ENCODE measurements at places on chromosomes 1 and 21. TPM values are rescaled to one million over a fixed set of nuclear protein-coding genes. Genes with fewer than 3 reads are reported as not detected.

The CHODL gene
- total RNA-seq = under 0.01 TPM

The NR1I3 gene
- total RNA-seq = not detected

DNA sequence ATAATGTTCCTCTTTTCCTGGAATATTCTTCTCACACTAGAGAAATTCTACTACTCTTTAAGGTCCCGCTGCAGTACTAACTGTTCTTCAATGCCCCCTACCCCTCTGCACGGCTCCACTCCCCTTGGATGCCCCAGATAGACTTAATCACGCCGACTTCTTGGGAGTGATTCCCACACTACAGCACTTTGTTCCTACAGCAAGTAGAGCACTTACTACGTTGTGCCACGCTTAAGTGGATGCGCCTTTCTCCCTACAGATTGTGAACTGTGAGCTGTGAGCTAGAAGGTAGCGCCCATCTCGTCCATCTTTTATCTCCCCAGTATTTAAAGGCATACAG is 2.2 kb downstream of the ZNF436 start:
- DNase-seq = no peak

The FAM131C gene
- total RNA-seq = 0.77 TPM

GRCh38 chr21:34576041-34576511 is 38.8 kb downstream of the RCAN1 start:
- peak; percentile 95 for DNase-seq

DNA sequence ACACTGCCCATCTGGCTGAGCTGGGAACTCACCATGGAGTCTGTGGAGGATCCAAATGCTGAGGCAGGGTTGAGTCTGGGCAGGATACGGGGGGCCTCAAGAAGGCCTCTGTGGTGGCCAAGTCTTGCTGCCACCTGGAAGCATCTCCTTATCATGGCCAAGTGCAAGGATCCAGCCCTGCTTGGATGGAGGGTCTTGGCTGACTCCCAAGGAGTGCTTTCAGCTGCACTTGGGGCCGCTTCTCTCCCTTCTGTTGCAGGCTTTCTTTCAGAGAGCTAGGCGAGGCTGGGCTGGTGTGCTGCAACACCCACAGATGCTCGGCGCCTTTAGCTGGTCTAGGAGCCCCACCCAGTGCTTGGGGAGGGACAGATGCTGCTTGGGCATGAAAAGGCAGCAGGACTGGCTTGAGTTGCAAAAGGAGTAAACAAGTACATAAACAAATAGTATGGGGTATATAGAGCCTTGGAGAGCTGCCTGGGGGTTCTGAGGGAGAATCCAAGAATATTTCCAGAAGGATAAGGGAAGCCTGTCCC is at the start of gene THEM5:
Gene THEM5, minus strand, starts transcription at position 302 of the 533 bp plus-strand sequence. Its CDS starts 147 bp downstream, at position 155.
- no peak for DNase-seq

- no peak for DNase-seq
Observed at GRCh38 chr21:26810676-26811415, 34.4 kb downstream of the ADAMTS1 start.

DNA sequence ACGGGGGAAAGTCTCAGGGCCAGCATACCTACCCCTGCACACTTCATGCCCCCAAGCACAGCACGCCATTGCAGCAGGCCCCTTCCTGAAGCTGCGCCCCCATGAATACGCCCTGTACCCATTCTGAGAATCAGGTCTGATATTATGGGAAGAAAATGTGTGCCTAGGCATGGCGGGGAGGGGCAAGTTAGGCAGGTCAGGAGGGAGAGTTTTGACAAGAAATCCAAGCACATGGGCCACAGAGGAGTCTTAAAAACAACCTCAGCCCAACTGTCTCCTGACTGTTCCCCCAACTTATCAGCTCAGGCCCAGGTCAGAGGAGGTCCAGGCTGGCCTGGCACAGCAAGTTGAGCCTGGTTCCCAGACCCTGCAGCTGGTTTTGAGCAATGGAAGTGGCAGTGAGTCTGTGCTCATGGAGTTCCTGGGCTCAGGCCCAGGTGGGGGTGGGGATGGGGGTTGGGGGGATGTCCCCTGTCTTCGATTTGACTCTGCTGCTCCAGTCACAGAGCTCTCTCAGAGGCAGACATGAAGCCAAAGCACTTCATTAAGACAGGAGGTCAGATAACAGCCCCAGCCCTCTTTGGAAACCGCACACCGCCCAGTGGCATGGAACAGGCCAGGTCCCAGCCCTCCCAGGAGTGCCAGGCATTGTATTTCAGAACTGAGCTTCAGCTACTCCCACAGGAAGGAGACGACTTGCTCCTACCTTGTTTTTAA is 20.6 kb upstream of the BCAR3 start:
- DNase-seq = peak; percentile 50

- DNase-seq = no peak
Observed at GRCh38 chr1:226682871-226683814, 55.9 kb downstream of the ITPKB start.

DNA sequence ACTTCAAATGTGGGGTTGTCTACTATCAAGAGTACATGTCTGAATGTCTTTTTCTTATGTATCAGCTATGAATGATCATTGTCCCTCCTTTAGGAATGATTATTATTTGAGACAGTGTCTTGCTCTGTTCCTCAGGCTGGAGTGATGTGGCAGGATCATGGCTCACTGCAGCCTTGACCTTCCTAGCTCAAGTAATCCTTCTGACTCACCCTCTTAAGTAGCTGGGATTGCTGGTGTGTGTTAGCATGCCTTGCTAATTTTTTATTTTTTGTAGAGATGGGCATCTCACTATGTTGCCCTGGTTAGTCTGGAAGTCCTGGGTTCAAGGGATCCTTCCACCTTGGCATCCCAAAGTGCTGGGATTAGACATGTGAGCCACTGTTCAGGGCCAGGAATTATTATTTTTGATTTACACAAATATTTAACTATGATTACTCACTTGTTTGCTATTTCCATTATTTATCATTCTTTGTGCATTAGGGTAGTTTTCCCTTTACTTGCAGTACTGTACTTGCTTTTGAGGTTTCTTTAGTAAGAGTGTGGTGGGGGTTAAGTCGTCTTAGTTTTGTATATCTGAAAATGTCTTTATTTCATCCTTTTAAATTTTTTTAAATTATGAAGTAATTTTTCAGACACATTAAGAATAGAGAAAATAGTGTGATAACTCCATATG is 12.8 kb downstream of the S100A7 start:
- peak; percentile 79 for DNase-seq

The AADACL4 gene
- total RNA-seq = not detected

GRCh38 chr1:245956225-245956624 is 550.9 kb downstream of the SMYD3 start:
- no peak for DNase-seq

- DNase-seq = no peak
Observed at GRCh38 chr1:247295274-247295684, 36.4 kb downstream of the ZNF496 start.

Measured in bronchial epithelial cell (primary cell).